Transverse colon (tissue), 4 donors: ENCODE measurements at places on chromosomes 6 and 20. TPM values are rescaled to one million over a fixed set of nuclear protein-coding genes. Genes with fewer than 3 reads are reported as not detected.

- DNase-seq: peak; percentile 48
These were observed 47.1 kb downstream of the E2F3 start for GRCh38 chr6:20448828-20449227.

HCK gene
- 10.8 TPM for total RNA-seq

- DNase-seq: no peak
These were observed 6.6 kb downstream of the VAPB start for GRCh38 chr20:58395604-58396003.

DNA sequence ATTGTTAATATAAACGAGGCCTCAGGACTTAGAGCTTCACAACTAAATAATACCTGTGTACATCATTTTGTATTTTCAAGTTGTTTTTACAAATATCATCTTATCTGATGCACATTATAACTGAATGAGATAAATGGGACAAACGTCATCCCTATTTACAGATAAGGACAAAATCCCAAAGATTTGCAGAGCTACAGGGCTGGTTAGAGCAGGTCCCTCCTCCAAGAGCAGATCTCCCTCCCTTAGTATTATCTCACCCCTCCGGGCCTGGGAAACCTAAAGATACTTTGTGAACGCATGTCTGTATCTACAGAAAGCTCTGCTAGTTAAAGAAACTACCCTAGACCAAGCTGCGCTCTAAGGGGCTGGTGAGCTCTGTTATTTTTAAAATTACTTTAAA, 130.4 kb upstream of the PROKR2 start:
- no peak for DNase-seq

DNA sequence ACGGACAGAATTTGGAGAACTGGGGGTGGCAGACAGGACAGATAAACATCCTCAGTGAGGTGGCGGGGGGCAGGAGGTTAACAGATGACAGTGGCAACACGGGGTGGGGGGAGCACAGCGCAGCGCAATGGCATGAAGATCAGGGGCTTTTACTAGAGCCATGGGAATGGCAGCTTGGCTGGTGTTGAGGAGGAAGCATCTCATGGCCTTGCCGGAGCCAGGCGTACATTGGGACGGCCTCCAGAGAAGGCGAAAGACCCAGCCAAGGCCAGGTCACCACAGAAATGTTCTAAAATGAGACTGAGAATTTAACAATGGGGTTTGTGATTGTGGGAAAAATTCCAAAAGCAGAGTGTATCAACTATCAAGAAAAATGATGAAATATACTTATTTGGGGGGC, 173.0 kb downstream of the PRKN start:
- DNase-seq: no peak
